Mesendoderm (in vitro differentiated cells): ENCODE measurements at places on chromosomes 6 and 20.
A peak's percentile ranks its signal among the peaks of the same experiment; 100 is the strongest.

DNA sequence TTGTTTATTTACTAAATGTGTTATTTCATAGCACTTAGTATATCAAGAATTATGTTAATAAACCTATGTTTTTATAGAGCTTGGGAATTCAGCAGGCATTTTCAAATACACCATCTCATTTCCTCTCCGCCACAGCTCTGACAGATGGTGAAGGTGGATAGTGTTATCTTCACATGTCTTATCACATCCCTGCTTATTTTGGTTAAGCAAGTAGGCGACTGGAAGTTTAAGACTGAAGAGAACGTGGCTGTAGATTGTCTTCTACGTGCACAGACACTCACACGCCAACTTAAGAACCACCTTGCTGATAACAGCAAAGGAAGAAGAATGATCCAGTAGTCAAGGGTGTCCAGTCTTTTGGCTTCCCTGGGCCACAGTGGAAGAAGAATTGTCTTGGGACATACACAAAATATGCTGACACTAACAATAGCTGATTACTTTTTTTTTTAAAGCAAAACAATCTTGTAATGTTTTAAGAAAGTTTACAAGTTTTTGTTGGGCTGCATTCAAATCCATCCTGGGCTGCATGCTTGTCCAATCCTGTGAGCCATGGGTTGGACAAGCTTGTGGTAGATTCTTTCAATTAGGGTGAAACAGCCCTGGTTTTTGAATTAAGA lies 43.3 kb upstream of the SCGN start:
- DNase-seq: peak; percentile 47

- peak; percentile 46 for DNase-seq
These were observed 71.1 kb upstream of the CTNNBL1 start for GRCh38 chr20:37622728-37623127.

- no peak for DNase-seq
These were observed 136.3 kb downstream of the CD109 start for GRCh38 chr6:73832313-73832712.

- DNase-seq: peak; percentile 88
These were observed at the start of gene SLC35F1 for GRCh38 chr6:117906958-117907600. Gene SLC35F1 (plus strand): TSS chr6:117907264.

GRCh38 chr6:30511169-30511546 lies 21.8 kb downstream of the HLA-E start:
- no peak for DNase-seq

GRCh38 chr6:79062708-79063107 lies 15.3 kb downstream of the PHIP start:
- DNase-seq: no peak

- peak; percentile 62 for DNase-seq
These were observed 17.6 kb downstream of the PLAGL2 start for GRCh38 chr20:32189691-32190615.

DNA sequence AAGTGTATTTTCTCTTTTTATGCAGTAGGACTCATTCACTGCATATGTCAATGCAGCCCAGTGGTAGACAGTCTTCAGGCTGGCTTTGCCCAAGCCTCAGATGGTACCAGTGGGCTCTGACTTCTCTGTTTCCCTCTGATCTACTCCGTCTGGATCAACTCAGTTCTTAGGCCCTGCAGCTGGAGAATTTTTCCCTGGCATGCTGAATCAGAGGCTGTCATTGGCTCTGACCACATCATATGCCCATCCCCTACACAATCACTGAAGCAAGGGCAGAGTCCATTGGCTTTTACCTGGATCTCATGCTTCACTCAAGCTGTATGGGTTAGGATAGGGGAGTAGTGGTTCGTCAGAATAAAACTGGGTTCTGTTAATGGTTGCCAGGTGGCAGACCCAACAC lies 57.8 kb downstream of the KIZ start:
- no peak for DNase-seq

GRCh38 chr6:151338651-151339200 lies 52.6 kb downstream of the ZBTB2 start:
- DNase-seq: no peak

DNA sequence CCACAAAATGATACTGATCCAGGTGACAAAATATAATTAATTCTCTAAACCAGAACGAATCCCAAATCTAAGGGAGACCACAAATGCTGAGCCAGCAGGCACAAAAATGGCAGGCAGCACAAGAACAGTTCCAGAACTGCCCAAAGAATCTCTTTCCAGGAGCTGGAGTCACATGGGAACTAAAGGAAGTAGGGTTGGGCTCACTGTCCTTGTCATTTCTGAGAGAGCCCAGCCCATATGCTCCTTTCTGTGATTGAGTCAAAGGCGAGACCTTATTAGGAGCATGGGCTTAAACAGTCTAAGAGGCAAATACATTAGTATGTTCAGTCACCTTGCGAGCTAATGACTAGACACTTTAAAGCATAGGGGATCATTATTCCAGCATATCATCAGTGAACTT lies 327.6 kb upstream of the ARID1B start:
- peak; percentile 29 for DNase-seq

DNA sequence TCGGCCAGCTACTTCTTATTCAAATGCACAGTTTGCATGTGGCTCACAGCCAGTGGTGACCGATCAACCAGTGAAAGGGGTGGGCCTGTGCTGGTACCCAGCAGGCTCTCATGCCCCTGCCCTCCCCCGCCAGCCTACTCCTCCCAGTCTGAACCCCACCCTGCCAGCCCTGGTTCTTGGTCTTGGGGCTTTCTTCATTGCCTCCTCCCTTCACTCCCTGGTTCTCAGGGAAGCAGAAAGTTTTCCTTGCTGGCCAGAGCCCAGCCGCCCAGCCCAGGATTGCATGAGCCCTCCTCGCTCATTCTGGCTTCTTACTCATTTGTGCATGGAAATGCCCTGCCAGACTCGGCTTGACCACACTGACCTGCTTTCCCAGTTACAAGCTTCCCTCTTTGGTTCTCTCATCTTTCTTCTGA lies 40.8 kb downstream of the KCNK17 start:
- DNase-seq: no peak

GRCh38 chr20:5056801-5057599 lies 55.7 kb upstream of the SLC23A2 start:
- peak; percentile 48 for DNase-seq

DNA sequence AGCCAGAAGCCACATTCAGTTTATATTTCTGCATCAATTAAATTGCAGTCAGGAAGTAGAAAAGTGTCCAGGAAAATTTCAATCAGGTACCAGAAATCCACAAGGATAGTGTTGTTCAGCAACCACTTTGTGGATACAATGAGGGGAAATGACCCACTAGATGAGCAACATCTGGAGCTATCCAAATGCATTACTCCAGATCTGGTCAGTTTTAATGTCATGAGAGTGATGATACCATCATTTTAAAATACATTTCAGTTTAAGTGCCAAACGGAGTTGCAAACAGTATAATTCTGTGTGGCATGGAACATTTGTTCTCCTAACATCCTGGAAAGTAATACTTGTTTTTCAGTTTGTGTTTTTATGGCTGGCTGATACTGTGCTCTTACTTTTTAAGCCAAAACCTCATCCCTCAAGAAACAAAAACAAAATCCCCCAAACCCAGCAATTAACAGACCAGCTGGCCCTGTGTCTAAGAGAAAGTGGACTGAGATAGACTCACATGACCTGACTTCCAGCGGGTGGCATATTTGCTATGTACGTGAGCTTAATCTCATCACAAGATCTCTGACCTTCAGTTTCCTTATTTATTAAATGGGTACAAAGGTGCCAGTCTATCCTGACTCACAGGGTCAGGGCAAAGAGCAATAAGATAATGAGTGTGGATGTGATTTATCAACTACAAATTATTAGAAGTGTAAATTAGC lies 58.8 kb upstream of the CNKSR3 start:
- no peak for DNase-seq

- DNase-seq: no peak
These were observed 126.4 kb downstream of the PHACTR3 start for GRCh38 chr20:59730722-59731121.

DNA sequence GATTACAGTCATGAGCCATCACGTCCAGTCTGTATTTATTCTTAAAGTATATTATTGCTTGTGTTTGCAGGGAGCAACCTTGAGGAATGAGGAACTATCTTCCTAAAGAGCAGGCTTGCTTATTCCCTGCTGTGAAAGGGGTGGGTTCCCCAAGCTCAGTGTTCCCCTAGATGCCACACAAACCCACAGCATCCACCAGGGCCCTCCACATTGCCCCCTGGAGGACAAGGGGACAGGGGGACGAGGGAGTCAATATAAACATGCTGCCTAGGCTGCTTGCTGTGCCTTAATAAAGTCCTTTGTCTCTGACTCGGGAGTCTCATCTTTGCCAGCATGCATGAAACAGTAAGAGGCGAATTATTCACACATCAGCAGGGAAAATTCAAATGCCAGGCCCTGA lies 8.0 kb upstream of the IDH3B start:
- peak; percentile 42 for DNase-seq

GRCh38 chr6:25014791-25015560 lies 79.2 kb upstream of the RIPOR2 start:
- DNase-seq: peak; percentile 71

GRCh38 chr6:143155681-143156080 lies 95.0 kb downstream of the AIG1 start:
- DNase-seq: no peak

DNA sequence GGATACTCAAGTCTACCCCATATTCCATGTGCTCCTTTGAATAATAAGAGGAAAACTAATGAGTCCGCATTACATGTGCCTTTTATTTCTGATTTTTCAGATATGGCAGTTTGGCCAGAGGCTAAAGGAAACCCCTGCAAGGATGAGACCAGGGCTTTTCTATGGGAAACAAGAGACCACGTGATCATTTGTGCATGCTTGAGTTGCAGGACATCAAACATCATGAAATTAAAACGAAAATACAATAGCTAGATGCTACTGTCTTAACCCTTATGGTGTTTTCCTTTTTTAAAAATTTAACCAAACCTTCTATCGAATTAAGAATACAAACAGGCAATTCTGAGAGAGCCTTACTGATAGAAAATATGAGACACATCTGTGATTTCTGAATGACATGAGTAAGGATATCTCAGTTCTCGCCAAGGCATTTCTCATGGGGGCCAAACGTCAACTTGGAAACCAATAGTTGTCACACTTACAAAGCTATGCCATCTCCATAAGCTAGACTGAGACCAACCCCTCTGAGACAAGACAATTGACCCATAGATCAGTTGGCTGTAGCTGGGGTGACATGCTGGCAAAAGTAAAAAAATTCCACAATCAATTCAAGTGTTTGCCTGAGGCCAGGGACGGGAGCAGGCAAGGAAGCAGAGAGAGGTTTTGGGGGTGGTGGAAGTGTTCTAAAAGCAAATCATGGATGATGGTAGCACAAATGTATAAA lies 52.8 kb downstream of the RIPOR2 start:
- no peak for DNase-seq

DNA sequence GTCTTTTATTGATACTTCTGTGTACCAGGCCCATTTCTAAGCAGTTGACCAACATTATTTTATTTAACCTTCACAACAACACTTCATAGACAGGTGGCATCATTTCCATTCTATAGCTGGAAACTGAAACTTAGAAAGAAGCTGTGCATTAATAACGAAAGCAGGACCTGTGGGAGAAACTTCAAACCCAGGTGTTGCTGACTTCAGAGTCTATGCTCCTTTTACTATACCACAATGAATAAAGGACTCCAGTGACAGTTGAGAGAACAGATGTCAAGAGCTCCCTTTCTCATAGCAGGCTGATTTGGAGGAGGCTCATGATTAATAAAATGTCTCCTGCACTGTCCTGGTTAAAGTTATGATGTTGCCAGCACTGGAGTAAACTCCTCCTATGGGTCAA lies 56.6 kb upstream of the POU3F2 start:
- no peak for DNase-seq

DNA sequence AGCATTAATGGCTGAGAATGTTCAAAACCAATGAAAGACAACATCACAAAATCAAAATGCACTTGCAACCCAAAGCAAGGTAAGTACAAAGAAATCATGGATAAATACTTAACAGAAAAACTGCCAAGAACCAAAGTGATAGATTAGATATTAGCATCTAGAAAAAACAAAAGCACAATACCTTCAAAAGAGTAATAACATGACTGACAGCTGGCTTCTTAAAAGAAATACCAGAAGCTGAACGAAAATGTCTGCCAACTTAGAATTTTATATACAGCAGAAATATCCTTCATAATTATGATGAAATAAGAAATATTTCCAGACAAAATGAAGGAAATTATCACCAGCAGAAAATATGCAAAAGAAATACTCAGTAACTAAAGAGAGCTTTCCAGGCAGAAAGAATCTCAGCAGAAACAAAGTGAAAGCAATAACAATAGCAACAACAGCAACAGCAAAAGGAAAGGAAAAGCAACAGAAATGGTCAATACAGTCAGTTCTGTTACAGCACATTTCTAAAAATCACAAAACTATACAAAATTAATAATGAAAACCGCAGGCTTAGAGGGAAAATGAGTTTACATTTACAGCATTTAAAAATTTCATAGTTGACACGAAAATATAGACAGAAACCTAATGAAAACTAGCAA lies 121.5 kb upstream of the MAN1A1 start:
- DNase-seq: no peak

DNA sequence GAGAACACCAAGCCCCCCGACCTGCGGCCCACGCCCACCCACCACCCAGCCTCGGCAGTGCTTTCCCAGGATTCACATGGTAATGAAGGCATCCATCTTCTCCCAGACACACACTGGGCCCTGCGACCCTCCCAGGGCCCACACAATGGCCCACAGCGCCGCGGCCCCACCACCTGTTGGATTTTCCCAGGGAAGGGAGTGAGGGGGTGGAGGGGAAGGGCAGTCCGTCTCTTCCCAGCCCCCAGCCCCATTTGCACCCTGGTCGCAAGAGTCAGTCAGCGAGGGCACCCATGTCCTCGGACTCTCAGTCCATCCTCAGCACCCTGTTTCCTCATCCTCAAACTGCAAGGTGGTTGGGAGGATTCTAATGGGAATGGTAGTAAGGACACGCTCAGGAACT lies 23.7 kb upstream of the ID1 start:
- DNase-seq: no peak

- DNase-seq: peak; percentile 62
These were observed 2.0 kb downstream of the ZBP1 start for GRCh38 chr20:57618091-57618763.

GRCh38 chr6:24861934-24862333 lies 63.2 kb upstream of the ARMH2 start:
- DNase-seq: no peak

DNA sequence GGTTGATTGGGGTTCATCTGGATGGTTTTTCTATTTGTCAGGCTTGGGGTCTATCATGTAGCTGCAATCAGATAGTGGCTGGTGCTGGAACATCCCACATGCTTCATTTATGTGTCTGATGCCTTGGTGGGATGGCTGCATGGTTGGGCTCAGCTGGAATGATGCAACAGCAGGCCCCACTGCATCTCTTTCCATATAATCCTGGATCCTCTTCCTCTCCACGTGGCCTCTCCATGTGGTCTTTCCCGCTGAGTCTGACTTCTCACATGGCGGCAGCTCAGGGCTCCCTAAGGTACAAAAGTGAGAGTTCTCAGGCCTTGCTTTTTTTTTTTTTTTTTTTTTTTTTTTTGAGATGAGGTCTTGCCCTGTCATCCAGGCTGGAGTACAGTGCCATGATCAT lies 65.0 kb upstream of the SUPT3H start:
- no peak for DNase-seq

GRCh38 chr20:58714923-58715351 lies 22.3 kb downstream of the NPEPL1 start:
- DNase-seq: no peak
